ENCODE measurements at places on chromosomes 13 and 19.

DNA sequence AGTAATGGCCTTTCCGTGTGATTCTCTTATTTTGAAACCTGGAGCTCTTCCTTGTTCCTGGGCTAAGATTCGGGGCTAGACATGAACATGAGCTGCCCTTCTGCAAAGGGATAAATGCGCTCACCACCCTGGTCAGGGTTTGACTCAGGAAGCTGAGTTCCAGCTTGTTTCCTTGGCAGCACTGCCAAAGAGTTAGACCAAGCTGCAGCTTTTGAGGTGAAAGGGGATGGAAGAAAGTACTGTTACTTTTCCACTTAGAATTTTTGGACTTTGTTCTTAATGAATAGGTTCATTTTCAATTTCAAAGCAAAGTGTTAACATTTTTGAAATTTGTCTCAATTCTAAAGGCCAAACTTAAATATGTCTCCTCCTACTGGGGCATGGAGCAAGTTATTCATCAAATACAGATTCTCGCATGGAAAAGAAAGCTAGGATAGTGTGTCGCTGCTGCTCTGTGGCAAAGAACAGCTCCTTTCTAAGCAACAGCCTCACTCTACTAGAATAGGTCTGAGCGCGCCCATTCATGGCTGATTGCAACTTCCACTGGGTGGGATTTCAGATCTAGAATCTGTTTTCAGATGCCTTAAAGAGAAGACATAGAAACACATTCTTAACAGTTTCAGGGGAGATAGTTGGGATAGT, 2.2 kb downstream of the RGCC start:
- no peak for DNase-seq

- no peak for DNase-seq
Measured at GRCh38 chr13:111418101-111418500, 97.7 kb downstream of the TEX29 start.

DNA sequence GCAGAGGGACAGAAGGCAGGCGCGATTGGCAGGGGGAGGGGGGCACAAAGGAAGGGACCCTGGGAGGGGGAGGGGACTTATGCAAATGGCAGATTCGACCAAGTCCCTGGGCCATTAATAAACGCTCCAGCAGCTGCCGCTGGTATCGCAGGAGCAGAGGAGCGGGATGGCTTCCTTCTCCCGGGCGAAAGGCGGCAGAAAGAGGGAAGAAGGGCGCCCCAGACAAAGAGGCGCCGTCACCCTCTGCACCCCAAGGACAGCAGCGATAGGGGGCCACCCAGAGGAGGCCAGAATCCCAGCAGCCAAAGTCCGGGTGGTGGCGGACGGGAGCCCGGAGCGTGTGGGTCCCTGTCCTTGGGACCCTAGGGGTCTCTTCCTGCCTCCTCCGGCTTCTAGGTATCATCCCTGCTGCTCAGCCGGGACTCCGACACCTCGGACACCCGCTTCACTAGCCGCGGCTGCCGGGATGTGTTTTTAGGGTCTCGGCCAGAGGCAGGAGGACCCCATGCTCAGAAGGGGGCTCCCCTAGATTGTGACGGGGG, 1.9 kb downstream of the PTPRS start:
- peak; percentile 63 for DNase-seq

- DNase-seq: no peak
Measured at GRCh38 chr13:97911311-97912138, 42.0 kb upstream of the IPO5 start.

- no peak for DNase-seq
Measured at GRCh38 chr13:41019578-41020347, 647 bp upstream of the ELF1 start.

DNA sequence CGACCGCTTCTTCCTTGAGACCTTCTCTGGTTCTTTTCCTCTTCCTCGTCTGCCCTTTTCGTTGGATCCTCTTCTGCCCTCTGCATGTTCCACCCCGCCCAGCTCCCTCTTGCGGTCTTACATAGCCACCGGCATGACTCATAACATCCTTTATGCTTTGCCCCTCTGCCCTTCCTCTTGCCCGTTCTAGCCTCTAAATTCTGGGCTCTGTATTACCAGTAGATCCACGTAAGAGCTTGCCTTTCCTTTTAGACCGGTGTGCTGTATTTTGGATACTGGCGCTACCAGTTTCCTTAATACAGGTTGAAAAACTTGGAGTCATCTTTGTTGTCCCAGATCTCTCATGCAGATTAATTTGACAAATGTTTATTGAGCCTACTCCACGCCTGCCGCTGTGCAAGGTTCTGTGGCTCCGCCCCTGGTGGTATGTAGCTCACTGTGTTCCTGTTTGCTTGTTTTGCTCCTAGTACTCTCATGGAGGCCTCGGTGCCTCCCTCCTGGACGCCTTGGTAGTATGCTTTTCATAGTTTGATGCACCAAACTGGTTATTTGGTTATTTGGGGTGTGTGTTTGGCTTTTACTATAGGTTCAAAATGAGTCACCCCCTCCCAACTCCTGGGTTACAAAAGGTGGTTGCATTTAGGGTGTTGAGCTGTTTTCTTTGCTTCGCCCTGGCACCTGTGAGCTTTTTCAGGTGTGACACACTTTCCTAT, 1.7 kb downstream of the GTF3A start:
- peak; percentile 62 for DNase-seq

GRCh38 chr13:46529216-46529919, 23.6 kb upstream of the LRCH1 start:
- DNase-seq: no peak
